Pancreas (tissue), 10 donors: ENCODE measurements at places on chromosomes 3 and 15. TPM values are rescaled to one million over a fixed set of nuclear protein-coding genes. Genes with fewer than 3 reads are reported as not detected.

GRCh38 chr3:31790193-31791089, 190.6 kb downstream of the OSBPL10 start:
- no peak overlapping the region for H3K4me3 ChIP-seq
- no peak overlapping the region for H3K27ac ChIP-seq
- no peaks in the 10 kb centered on the region for H3K27me3 ChIP-seq
- no peak for DNase-seq
- H3K4me1 ChIP-seq, result no peaks in the 10 kb centered on the region

- no peak overlapping the region for H3K4me3 ChIP-seq
- no peak overlapping the region for H3K27ac ChIP-seq
- no peaks in the 10 kb centered on the region for H3K27me3 ChIP-seq
- H3K36me3 ChIP-seq, result no peaks in the 10 kb centered on the region
- DNase-seq, result no peak
- peaks cover 21% of the 10 kb centered on the region for H3K4me1 ChIP-seq
These were observed 35.6 kb downstream of the SMAD3 start for GRCh38 chr15:67100801-67101581.

- H3K27ac ChIP-seq, result no peak overlapping the region
- no peak overlapping the region for H3K4me3 ChIP-seq
- no peak for DNase-seq
- no peaks in the 10 kb centered on the region for H3K4me1 ChIP-seq
These were observed 99.9 kb upstream of the GAP43 start for GRCh38 chr3:115523458-115523857.

DNA sequence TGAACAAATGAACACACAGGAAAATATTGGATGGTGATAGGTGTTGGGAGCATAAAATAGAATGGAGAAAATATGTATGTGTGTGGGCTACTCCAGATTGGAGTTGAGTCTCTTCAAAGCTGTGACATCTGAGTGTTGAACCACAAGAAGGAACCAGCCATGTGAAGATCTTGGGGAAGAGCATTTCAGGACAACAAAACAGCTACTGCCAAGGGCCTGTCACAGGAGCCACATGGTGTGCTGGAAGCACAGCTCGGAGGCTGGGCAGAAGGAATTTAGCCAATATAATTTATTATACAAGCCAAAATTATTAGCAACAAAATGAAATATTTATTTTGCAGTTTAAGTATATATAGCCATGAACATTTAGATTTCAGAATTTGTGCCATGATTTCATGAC, 108.3 kb upstream of the FGF7 start:
- H3K27me3 ChIP-seq, result no peaks in the 10 kb centered on the region
- H3K4me3 ChIP-seq, result no peak overlapping the region
- H3K36me3 ChIP-seq, result no peaks in the 10 kb centered on the region
- H3K4me1 ChIP-seq, result no peaks in the 10 kb centered on the region
- H3K27ac ChIP-seq, result no peak overlapping the region

DNA sequence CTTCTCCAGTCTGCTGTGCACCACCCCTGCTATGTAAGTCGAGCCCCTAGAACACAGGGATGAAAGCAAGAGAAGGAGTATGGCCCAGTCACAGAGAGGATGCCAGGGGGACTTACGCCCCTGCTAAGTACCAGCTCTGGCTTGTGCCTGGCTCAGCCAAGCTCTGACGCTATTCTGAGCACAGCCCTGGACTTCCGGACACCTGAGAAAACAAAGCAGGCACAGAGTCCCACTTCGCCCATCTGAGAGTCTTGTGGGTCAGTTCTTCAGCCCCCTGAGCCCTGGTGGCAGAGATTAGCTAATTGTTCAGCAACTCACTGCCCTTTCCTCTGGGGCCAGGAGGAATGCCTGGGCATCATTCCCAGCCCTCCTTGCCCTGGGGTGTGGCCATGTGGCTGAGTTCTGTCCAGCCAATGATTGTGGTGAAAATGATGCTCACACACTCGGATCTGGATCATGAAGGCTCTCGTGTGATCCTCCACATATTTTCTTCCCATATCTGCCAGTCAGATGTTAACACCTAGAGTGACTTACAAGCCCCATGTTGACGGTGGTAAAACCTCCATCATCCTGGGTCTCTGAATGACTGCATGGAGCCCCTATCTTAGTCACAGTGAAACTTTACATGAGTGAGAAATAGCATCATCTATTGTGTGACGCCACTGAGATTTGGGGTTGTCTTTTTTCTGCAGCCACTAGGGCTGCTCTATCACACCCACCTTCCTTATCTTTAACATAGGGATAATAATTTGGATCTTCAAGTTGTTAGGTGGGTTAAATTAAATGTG, 105.7 kb downstream of the TPRA1 start:
- no peaks in the 10 kb centered on the region for H3K4me1 ChIP-seq
- DNase-seq, result no peak
- H3K36me3 ChIP-seq, result no peaks in the 10 kb centered on the region
- H3K27ac ChIP-seq, result no peak overlapping the region
- no peaks in the 10 kb centered on the region for H3K27me3 ChIP-seq
- no peak overlapping the region for H3K4me3 ChIP-seq

DNA sequence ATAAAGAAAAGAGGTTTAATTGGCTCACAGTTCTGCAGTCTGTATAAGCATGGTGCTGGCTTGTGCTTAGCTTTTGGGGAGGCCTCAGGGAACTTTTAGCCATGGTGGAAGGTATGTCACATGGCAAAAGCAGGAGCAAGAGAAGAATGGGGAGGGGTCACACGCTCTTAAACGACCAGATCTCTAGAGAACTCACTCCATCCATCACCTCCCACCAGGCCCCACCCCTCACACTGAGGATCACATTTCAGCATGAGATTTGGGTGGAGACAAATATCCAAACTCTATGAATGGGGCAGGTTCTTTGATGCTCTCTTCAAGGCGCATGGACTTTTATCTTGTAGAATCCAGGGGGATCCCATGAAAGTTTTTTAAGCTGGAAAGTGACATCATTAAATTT, 75.7 kb downstream of the ITPR1 start:
- no peaks in the 10 kb centered on the region for H3K4me1 ChIP-seq
- H3K27ac ChIP-seq, result no peak overlapping the region
- no peaks in the 10 kb centered on the region for H3K36me3 ChIP-seq
- no peak overlapping the region for H3K4me3 ChIP-seq
- H3K27me3 ChIP-seq, result no peaks in the 10 kb centered on the region

DNA sequence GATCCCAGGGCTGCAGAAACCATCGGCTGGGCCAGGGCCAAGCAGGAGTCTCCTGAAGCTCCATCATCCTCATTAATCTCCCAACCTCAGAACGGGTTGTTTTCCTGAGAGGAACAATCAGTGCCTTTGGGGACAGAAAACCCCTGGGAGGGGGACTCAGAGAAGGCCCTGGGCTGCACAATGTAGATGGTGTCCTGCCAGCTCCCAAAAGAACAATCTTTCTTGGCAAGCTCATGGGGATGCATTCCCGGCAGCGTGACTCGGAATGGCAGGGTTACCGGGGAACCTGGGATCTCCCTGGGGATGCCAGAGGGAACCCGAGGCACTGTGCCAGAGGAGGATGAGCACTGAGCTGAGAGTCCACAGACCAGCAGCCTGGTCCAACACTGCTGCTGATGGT, 72.1 kb upstream of the ATP2B2 start:
- no peaks in the 10 kb centered on the region for H3K27me3 ChIP-seq
- H3K36me3 ChIP-seq, result no peaks in the 10 kb centered on the region
- no peaks in the 10 kb centered on the region for H3K4me1 ChIP-seq
- no peak for DNase-seq
- H3K27ac ChIP-seq, result no peak overlapping the region

DNA sequence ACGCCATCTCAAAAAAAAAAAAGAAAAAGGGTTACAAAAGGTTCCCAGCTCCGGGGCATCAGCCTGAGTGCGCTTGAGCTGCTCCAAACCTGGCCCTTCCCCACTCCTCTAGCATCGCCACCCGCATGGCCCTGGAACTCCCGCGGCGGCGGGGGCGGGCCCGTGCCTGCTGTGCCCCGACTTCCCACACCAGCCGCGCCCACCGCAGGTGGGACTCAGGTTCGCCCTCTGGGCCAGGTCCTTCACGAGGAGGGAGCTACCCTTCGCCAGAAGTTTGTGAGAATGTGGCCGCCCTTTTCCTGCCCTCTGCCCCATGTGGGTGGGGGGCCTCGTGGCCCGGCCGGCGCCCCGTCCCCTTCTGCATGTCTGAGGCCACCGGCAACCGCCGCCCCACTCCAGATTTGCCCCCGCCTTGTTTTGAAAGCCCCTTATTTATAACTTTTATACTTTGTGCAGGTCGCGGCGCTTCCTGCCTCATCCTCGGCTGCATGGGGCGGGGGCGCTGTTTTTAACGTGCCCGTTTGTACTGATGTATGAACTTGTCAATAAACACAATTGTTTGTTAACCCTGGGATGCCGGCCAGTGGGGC, 507 bp upstream of the JMJD7 start:
- no peaks in the 10 kb centered on the region for H3K27me3 ChIP-seq
- H3K4me1 ChIP-seq, result peaks cover 5% of the 10 kb centered on the region
- peak overlapping the region; percentile 21 for H3K4me3 ChIP-seq
- no peak overlapping the region for H3K27ac ChIP-seq
- no peaks in the 10 kb centered on the region for H3K36me3 ChIP-seq

DNA sequence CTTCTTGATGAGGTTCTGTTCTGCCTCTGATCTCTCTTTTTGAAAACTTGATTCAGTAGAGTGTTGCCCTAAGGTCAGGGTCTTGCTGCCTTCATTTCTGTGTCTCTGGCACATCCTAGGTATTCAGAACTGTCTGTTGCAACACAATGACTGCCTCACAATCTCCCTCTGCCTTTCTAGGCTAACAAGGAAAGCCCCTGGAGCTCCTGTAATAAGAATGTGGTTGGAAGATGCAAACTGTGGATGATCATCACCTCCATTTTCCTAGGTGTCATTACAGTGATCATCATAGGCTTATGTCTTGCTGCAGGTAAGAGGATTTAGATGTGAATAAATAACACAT, 7.0 kb downstream of the C3orf52 start:
- no peaks in the 10 kb centered on the region for H3K27me3 ChIP-seq
- no peak for DNase-seq
- H3K36me3 ChIP-seq, result no peaks in the 10 kb centered on the region
- H3K4me1 ChIP-seq, result peaks cover 3% of the 10 kb centered on the region
- H3K27ac ChIP-seq, result peak overlapping the region; percentile 87

DNA sequence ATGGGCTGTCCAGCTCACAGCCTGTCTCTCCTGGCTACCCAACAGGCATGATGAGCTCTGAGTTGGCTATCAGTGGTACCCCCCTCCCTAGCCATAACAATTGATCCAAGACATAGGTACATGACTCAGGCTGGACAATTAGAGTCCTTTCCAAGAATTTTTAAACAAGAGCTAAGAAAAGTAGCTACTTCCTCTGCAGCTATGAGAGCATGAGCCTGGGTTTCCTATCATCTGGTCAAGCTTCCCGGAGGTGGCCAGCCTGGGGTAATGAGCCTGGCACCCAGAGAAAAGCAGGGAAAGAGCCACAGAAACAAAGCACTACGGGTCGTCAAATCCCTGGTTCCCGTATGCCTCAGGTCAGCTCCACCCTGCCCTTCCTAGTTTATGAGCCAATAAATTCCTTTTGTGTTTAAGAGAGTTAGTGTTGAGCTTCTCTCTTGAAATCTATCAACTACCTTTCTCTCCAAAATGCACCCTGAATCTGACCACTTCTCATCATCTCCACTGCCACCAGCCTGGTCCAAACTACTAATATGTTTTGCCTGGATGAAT, 2.3 kb upstream of the SLC51B start:
- DNase-seq, result no peak
- no peak overlapping the region for H3K4me3 ChIP-seq
- no peak overlapping the region for H3K27ac ChIP-seq

- no peak overlapping the region for H3K4me3 ChIP-seq
- H3K36me3 ChIP-seq, result no peaks in the 10 kb centered on the region
- no peak overlapping the region for H3K27ac ChIP-seq
- DNase-seq, result no peak
These were observed 472.8 kb upstream of the PROK2 start for GRCh38 chr3:72257738-72258137.

DNA sequence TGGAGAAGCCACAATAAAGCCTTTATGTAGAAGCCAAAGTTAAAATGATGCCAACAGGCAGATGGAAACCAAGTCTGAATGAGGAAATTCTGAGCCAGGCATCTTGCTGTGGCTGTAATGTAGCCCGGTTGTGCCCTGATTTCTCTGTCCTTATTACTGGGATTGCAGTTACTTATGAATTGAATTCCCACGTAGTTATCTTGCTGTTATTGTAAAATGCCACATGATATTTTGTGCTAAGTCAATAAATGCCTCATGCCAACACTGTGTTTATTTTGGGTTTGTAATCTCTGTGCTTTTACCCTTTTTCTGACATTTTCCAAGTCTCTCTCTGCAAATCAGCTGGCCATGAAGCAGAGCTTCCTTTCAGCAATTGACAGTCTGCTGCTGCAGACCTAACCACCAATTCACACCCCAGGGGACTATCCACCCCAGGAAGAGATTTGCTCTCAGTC, 486.1 kb upstream of the GOLIM4 start:
- no peak overlapping the region for H3K27ac ChIP-seq
- no peaks in the 10 kb centered on the region for H3K4me1 ChIP-seq
- H3K27me3 ChIP-seq, result no peaks in the 10 kb centered on the region
- H3K36me3 ChIP-seq, result no peaks in the 10 kb centered on the region

The ERC2 gene
- total RNA-seq, result 2.8 TPM

The UNC45A gene
- total RNA-seq, result 29.2 TPM

The SMAD6 gene
- 4.0 TPM for total RNA-seq

The TMEM207 gene
- total RNA-seq, result not detected

The MKRN2OS gene
- 2.1 TPM for total RNA-seq

The CCNB2 gene
- 0.28 TPM for total RNA-seq

The ZFAND6 gene
- 33.1 TPM for total RNA-seq

The CHRNA5 gene
- 2.5 TPM for total RNA-seq

The GUCA1C gene
- 17.3 TPM for total RNA-seq

The EBLN2 gene
- total RNA-seq, result 1.8 TPM

The PRSS50 gene
- 0.38 TPM for total RNA-seq

The CFAP20DC gene
- 0.23 TPM for total RNA-seq

The PLA2G4D gene
- not detected for total RNA-seq
